ENCODE measurements at places on chromosomes 16 and 17.

DNA sequence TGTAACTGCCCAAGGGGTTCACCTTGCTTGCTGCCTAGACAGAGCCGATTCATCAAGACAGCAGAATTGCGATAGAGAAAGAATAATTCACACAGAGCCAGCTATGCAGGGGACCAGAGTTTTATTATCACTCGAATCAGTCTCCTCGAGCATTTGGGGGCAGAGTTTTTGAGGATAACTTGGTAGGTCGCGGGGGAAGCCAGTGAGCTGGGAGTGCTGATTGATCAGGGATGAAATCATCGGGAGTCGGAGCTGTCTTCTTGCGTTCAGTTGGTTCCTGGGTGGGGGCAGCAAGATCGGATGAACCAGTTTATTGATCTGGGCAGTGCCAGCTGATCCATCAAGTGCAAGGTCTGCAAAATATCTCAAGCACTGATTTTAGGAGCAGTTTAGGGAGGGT lies 9.1 kb downstream of the ITGAM start:
- no peak for DNase-seq

DNA sequence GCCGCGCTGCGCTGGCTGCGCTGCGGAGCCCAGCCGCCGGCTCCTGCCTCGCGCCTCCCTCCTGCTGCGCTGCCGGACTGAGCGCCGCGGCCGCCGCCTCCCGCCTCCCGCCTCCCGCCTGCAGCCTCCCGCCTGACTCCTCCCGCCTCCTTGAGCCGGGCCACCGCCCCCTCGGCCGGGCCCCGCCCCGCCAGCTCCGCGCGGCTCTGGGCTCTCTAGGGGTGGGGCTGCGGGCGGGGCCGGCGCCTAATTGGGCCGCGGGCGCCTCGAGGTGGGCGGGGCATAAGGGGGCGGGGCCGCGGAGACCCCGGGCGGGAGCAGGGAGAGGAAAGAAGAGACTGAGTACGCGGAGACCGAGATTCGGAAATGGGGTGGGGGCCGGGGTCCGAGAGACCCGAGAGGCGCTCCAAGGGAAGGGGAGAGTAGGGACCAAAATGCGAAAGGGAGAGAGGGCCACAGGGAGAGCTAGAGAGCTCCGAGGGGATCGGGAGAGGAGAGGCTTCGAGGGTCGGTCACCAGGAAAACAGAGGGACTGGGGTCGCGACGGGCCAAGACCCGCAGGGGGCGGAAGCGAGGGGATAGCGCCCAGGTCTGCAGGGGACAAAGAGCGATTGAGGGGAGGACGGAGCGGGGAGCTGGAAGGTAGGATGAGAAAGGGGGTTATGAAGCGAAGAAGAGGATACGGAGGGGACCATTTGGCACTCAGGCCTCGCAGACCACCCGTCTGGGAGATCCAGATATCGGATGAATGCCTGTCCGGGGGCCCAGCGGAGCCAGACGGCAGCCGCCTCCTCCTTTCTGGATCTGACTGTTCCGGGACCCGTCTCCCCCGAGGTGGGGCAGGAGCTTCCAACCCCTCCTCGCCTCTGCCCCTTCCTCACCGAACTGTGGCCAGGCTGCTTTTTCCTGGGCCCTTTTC lies at the start of gene C1QL1:
TSS of gene C1QL1 (minus strand) at position 79 of the 919 bp plus-strand sequence. CDS start 255 bp downstream, outside the sequence.
- peak; percentile 90 for DNase-seq

DNA sequence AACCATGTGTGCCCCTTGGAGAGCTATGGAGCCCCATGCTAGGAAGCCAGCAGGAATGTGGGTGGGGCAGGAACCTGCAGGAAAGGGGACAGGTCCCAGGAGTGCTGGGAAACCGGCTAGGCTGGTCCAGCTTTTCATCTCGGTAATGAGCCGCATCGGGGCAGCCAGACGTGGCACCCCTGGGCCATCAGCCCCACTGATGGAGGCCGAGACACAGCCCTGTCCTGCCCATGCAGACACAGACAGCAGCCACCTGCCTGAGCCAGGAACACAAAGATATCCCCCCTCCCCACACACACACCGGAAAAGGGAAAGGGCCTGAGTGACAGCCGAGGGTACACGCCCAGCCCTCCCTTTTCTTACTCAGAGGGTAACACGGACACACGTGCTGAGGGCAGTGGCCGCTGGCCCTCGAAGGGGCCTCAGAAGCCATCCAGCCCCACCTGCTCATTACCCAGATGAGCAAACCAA lies 18.1 kb downstream of the PPL start:
- DNase-seq, result no peak

DNA sequence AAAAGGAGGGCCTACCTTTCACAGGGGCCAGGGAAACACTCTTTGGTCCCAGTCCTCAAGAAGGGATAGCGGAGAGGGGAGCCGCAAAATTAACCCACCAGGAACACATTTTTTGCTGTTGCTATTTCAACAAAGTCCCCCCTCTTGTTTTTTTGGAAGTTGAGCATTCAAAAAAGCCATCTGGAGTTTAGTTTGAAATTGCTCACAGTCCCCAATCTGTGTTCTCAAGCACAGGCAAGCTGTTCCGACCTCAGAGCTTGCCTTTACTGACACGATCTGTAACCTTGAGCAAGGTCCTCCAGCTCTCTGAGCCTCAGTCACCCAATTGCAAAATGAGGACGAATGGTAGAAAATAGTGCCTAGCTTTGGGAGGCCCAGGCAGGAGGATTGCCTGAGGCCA lies 131.1 kb downstream of the ZNF423 start:
- no peak for DNase-seq

DNA sequence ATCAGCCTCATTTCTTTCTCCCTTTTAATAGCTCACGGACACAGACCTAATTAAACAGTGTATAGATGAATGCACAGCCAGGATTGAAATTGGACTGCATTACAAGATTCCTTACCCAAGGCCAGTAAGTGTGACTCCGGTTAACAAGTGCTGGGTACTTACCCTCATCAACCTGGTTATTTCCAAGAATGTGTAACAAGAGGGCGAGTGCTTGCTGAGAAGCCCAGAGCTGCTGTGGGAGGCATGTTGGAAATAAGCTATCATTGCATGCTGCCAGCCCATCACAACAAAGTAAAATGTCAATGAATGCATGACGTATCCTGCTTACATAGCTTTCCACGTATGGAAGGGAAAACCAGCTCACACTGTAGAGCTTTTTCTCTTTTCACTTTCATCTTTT lies 19.5 kb downstream of the LYRM1 start:
- DNase-seq, result no peak

GRCh38 chr17:72004011-72004427 lies 116.8 kb upstream of the SOX9 start:
- DNase-seq, result peak; percentile 68

DNA sequence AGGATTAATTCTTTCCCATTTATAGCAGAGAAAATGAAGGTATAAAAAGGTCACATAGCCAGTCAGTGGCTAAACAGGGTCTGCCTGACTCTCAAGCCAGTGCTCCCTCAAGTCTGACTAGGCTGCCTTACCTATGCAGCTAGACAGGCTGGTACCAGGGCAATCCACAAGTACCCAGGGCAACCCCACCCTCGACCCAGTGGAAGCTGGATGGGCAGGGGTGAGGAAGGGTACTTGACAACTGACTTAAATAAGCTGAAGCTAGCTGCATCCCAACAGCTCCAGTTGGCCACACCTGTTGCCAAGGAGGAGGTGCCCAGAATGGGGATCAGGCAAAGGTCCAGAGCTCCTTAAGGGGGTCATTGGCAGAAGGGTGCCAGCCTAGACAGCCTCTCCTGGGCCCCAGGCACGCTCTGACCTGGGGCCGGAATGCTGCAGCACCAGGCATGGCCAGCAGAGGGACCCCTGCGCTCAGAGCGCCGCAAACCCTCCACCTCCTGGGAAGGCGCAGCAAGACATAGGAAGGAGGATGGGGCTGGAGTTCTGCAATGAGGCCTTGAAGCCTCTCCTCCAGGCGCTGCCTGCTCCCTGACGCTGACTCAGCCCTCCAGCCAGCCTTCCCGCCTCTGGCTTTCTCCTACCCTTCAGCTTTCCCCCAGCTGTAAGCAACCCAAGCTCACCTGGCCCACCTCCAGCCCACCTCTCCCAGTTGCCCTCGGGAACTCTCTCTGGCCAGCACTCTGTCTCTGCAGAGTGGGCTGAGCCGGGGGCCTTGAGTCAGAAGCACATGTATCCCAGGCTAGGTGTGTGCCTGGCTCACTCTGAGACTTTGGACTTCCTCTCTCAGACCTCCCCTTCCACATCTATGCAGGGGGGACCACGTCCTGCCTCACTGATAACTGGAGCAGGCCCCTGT lies 28.8 kb downstream of the MPP2 start:
- peak; percentile 92 for DNase-seq

DNA sequence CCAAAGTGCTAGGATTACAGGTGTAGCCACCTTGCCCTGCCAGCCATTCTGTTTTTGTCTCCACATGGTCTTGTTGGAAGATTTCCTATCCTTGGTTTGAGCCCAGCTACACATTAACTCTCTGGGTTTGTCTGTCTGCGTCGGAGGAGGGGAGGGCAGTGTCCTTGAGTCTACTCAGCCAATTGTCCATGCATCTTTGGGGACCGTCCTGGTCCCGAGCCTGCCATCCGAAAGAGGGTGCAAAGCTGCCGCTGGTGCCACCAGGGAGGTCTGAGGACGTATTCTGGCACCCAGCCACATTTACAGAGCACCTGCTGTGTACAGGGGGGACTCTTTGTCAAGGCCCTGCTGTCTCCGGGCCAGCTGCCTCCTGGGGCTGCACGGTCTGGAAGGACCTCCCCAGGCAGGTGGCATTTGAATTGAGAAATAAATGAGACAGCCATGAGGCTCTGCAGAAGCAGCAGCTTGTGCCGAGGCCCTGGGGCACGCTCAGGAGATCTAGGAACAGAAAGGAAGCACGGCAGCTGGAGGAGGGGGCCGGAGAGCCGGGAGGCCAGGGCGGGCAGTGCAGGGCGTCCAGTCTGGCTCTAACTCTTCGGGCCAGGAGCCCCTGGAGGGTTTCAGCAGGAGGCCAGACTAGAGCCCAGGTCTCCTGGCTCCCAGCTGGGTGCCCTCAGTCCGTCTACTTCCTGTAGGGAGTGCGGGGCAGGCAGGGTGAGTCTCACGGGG lies 1.5 kb downstream of the CYBA start:
- DNase-seq, result no peak

DNA sequence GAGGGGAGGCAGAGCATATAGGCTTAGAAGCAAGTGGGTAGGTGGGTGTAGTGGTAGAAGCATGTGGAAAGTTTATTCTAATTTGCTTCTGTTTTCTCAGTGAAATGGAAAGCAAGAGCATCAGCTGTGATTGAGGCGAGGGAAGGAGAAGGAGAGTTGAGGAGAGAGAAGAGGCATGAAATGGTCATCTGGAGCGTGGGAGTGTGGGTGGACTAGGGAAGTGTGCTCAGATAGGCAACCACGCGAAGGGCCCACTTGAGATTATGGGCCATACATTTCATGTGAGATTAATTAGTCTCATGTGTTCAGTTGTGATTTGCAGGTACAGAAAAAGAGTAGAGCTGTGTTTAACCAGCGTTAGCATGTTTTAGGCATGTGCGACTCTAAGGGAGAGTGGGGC lies 20.8 kb upstream of the CDC6 start:
- no peak for DNase-seq

DNA sequence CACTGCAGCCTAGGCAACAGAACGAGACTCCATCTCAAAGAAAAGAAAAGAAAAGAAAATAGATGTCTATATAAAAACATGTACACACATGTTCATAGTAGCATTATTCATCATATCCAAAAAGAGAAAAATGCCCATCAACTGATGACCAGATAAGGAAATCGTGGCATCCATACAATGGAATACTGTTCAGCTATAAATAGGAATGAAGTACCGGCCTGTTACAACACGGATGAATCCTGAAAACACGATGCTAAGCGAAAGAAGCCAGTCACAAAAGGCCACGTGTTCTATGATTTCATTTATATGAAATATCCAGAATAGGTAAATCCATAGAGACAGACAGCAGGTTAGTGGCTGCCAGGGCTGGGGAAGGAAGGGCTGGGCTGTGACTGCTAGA lies 65.8 kb downstream of the TBC1D16 start:
- no peak for DNase-seq
